ENCODE measurements at places on chromosomes 2 and 18. TPM values are rescaled to one million over a fixed set of nuclear protein-coding genes. Genes with fewer than 3 reads are reported as not detected.

ARID5A gene
- 4.1 TPM for total RNA-seq

FBLN7 gene
- 0.96 TPM for total RNA-seq

BOLL gene
- not detected for total RNA-seq

MERTK gene
- 2.2 TPM for total RNA-seq

RAB1A gene
- total RNA-seq: 61.0 TPM

TGOLN2 gene
- 61.4 TPM for total RNA-seq

OR6B2 gene
- not detected for total RNA-seq

REG1B gene
- not detected for total RNA-seq

TRMT61B gene
- 18.1 TPM for total RNA-seq

SH3RF3 gene
- total RNA-seq: under 0.01 TPM

HEATR5B gene
- total RNA-seq: 19.0 TPM

MARCO gene
- total RNA-seq: not detected
